ENCODE measurements at places on chromosomes 2 and 18.

DNA sequence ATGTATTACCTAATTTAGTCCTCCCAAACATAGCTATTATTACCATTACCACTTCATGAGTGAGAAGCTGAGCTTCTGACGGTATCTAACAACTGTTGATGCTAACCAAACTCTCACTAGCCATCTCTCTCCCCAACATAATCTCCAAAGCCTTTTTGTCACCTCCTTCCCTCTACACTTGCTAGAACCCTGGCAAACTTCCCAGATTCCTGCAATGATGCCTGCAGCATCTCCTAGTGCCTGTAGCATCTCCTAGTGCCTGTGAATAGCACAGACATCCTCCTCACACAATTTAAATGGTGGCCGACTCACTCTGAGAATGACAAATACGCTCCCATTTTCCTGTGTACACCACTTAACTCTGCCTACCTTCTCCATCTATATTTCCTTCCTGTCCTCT, 126.7 kb downstream of the STK39 start:
- DNase-seq: no peak

DNA sequence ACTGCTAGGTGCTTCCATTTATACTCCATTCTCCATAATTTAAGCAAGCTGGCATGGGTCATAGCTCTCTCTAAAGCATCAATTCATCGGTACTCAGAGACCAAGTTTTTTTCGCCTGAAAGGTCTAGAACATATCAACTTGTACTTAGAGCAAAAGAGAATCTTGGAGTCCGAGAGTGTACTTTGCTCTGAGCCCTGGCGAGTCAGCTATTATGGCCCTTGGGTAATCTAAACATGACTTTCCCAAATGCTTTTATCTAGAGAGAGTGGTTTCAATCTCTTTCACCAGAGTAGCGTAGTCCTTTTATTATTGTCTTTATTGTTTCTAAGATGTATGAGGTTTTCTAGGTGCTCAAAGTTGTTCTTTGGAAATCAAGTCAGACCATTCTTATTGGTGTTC, 34.4 kb downstream of the MAIP1 start:
- DNase-seq: no peak

DNA sequence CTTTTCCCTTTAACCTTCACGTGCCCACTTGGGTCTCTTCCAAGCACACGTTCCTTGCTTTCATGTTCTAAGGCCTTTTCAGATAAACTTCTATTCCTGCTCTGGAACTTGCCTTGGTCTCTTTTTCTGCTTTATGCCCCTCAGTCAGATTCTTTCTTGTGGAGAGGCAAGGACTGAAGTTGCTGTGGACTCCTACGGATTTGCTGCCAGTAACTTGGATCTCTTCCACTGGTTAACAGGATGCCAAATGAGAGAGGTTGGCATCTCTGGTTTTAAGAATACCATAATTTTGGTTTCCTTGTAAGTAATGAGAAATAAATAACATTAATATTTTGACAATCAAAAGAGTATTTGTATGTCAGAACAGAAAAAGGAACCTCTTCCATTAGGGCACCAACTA, 33.0 kb downstream of the COMMD1 start:
- no peak for DNase-seq

DNA sequence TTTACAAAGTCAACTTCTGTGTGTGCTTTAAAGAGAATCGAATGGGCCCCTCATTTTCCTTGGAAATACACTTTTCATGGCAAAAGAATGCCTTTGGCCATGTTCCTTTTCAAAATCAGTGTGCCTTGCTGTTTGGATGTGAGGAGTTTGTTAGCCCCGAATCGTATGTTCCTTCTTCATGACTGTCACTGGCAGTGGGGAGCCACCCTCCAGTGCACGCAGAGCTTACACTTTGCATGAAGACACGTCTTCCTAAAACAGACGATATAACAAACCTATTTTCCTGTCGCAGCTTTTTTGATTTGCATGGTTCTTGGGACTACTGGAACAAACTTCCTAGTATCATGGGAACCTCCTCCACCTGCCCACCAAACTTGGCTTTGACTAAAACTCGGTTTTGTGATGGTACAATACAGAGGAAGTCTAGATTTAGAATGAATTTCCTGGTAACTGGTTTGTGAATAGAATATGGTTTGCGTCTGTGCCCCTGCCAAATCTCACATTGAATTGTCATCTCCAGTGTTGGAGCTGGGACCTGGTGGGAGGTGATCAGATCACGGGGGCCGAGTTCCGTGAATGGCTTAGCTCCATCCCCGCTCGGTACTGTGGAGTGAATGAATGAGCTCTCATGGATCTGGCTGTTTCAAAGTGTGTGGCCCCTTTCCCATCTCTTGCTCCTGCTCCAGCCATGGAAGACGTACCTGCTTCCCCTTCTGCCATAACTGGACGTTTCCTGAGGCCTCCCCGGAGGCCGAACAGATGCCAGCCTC, 194.9 kb downstream of the TWIST2 start:
- no peak for DNase-seq

DNA sequence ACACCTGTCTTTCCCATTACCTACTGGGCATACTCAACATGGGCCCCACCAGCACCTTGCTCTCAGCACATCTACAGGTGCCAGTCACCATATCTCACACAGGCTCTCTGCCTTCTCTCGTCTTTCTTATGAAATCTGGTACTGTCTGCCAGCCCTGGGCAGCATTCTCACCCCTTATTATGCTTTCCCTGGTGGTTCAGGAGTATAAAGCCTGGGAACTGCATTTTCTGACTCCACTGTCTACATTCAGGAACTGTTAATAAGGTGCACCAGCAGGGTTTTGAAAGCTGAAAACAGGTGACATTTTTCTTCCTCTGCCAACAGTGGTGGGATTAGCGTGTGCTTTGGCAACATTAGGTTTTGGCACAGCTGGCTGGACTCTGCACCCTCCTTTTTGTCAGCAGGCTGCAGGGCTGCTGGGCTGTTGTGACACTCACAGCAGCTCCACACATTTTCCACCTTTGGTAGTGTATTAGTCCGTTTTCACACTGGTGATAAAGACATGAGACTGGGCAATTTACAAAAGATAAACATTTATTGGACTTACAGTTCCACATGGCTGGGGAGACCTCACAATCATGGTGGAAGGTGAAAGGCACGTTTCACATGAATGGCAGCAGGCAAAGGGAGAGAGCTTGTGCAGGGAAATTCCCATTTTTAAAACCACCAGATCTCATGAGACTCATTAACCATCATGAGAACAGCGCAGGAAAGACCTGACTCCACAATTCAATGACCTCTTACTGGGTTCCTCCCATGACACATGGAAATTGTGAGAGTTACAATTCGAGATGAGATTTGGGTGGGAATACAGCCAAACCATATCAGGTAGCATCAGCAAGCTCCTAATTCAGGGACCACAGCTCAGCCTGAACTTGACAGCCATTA, 343.1 kb upstream of the LYPD1 start:
- no peak for DNase-seq

DNA sequence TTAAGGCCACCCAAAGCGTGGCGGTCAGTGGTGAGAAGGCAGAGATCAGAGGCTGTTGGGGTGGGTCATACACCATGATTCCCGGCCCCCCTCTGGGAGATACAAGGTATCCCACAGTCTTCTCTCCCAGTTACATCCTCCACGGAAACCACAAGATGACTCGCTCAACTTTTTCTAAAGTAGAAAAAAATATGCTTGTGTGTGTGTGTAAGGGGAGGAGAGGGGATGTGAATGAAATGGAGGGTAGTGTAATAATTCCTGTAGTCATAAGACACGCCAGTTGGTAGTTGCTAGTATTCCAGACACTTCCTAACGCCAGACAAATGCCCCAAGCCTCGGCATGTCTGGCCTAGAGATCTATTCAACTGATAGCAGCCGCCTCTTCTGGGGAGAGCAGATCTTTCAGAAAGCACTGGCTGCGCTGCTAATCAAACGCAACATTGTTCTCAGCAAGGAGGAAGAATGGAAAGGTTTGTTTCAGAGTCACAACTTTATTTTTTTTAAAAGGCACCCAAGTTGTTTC, 143.5 kb downstream of the TGIF1 start:
- no peak for DNase-seq

- peak; percentile 13 for DNase-seq
Measured at GRCh38 chr18:6885992-6886796, 156.7 kb downstream of the ARHGAP28 start.

DNA sequence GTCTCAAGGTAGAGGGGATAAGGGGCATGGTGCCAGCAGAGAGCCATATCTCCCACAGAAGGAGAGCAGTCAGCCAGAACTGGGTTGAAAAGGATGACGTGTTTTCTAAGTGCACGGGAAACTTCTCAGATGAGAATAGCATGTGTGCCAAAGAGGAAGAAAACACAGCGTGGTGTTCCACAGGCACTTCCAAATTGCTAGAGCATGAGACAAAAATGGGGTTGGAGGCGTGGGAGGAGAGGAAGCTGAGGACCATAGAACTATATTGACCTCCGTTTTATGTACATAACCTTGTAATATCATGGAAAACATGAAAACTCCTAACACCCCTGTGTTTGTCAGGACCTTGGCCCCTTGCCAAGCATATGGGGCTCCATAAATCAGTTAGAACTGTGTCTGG, 682.7 kb upstream of the RAB6C start:
- no peak for DNase-seq

DNA sequence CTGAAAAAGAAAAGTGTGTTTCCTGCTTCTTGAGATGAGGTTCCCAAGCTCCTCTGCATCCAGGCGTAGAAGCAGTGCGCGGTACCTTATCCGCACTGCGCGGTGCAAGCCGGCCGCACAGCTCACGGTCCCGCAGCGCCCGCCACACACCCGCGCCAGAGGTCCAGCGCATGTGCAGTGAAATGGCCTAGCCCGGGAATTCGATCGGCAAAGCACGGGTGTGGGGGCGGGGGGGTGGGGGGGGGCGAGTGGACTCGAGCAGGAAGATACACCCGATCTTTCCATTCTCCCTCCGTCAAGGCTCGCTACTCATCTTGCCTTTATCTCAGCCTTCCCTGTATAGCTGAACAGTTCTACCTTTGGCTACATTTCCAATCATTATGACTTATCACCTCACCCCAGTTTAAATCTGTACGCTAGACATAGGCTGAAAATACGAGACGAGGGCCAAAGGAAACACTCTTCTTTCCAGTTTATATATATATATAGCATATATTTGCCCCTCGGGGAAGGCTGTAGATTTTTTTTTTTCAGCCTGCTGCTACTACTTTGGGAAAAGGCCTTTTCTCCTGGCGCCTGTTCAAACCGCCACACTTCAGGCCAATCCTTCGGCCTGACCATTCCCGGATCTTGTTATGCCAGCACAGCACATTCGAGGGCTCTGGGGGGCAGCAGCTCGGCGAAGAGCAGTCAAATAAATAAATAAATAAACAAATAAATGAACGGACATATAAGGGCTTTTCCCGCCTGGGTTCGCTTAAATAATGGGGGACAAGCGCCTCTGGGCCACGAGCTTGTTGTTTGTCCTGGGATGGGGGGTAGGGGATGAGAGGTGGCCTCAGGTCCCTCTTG, 10.4 kb downstream of the HOXD8 start:
- DNase-seq: no peak

DNA sequence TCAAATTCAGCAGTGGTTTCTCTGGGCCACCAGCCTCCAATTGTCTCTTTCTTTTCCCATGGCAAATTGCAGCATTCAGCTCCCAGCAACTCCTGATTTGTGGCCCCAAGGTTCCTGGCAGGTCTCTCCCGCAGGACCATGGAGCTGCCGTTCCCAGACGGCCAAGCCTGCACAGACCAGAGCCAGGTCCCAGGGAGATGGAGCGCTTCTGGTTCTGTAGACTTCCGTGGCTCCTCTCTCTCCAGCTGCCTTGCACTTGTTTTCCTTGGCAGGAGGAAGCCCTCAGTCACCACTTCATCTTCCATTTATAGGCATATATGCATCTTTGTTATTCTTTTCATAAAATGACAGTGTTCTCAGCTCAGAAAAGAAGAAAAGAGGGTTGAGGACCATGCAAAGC, 21.7 kb downstream of the TNP1 start:
- no peak for DNase-seq

DNA sequence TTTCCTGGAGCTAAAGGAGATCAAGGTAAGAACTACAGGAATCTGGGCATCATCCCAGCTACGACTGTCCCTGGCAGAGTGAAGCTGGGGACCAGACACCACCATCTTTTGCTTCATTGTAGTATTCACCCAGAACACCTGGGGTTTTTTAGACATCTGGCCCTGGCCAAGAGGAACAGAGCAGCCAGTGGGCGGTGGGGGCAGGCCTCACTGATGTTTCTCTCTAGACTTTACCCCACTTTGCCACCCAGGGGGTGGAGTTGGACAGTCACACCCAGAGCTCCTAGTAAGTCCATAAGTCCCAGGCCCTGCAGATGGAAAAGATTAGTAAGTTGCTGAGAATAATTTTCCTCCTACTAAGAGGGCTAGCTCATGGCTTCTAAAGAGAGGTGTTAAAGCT, 39.6 kb downstream of the MARCO start:
- DNase-seq: no peak

All from NCI-H524 treated with DMSO at 0.1 percent for 48 hours (cell line).